ENCODE measurements at places on chromosomes 5 and 9. TPM values are rescaled to one million over a fixed set of nuclear protein-coding genes. Genes with fewer than 3 reads are reported as not detected.

- H3K4me3 ChIP-seq, result no peak overlapping the region
- H3K36me3 ChIP-seq, result no peaks in the 10 kb centered on the region
- no peaks in the 10 kb centered on the region for H3K4me1 ChIP-seq
- DNase-seq, result no peak
- H3K27me3 ChIP-seq, result no peaks in the 10 kb centered on the region
These were observed 27.6 kb upstream of the ATP6V1G1 start for GRCh38 chr9:114559830-114560513.

DNA sequence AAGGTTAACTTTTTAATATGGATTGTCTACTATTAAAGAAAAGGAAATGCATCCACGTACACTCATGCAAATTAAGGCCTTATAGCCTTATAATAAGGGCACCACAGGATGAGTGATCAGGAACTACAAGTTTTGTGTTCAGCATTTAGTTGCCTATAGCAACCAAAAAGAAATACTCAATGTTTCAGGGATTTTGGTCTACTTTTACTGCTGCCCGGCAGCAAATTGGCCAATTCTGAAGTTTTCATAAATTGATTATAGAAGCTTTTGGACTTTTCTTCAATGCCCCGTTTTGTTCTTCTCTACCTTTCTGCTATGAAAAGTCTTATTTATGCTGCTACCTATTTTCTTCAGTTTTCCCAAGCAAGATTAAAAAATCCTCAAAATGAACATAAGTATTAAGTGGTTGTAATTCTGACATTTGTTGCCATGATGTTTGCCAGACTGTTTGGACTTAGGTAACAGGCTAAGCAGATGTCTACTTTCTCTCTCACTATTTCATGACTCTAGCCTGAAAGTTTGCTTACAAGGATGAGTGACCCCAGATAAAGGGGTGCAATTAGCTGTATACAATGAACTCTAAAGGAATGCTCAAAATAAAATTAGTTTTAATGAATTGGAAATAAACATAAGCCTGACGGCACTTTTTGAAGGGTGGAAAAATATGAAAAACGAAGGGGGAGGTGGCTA is 391.5 kb upstream of the DAB2 start:
- DNase-seq, result no peak
- no peak overlapping the region for H3K27ac ChIP-seq
- no peaks in the 10 kb centered on the region for H3K27me3 ChIP-seq

DNA sequence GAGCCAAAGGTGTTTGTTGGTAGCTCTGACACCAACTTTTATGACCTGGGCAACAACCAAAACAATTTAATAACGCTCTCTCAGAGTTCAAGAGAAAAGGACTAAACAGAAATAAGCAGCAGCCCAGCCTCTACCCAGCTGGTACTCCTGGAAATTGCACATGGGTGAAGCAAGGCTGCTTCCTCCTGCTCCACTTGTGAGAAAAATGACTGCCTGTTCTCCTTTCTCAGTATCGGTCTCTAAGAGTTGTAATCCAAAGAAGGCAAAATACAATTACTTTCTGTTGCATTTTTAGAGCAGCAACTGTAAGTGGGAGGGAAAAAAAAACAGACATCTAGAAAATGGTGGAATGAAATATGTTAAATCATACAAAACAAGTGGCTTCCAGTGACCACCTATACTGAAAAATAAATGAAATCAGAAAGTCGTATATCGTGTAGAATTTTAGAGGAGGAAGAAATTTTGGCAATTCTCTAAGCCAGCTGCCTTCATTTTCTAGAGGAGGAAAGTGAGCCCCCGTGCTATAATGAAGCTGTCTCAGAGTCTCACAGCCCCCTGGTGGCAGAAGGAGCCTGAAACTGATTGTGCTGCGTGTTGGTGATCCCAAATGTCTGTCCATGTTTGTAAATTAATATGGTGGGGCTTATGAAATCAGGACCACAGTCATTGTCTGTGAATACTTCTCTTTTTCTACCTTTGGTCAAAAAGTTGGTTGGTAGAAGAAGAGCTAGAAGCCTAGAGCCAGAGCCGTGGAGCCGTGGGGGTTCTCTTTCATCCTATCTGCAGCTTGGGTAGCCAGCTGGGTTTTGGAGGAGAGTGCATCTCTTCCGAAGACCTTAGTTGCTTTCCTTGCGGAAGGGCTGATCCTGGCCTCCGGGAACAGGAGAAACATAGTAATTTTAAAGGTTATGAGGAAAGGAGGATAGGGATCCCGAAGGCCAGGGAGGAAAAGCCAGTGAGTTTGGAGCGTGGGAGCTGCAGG is 139.9 kb downstream of the PIP5K1B start:
- no peaks in the 10 kb centered on the region for H3K4me1 ChIP-seq
- no peaks in the 10 kb centered on the region for H3K27me3 ChIP-seq
- no peak overlapping the region for H3K4me3 ChIP-seq
- no peak overlapping the region for H3K27ac ChIP-seq
- no peaks in the 10 kb centered on the region for H3K36me3 ChIP-seq

CXCL14 gene
- total RNA-seq, result 3.6 TPM

SURF1 gene
- 33.8 TPM for total RNA-seq

CDX1 gene
- 0.16 TPM for total RNA-seq

PCDHGA7 gene
- 1.7 TPM for total RNA-seq

STOM gene
- total RNA-seq, result 34.7 TPM

GRCh38 chr5:165157219-165157618 is 1651.8 kb downstream of the MAT2B start:
- DNase-seq, result no peak
- no peaks in the 10 kb centered on the region for H3K36me3 ChIP-seq
- no peak overlapping the region for H3K4me3 ChIP-seq
- H3K27me3 ChIP-seq, result no peaks in the 10 kb centered on the region

PCDHGA3 gene
- total RNA-seq, result 1.7 TPM

- H3K36me3 ChIP-seq, result no peaks in the 10 kb centered on the region
- H3K4me1 ChIP-seq, result no peaks in the 10 kb centered on the region
- DNase-seq, result no peak
- H3K4me3 ChIP-seq, result no peak overlapping the region
- no peak overlapping the region for H3K27ac ChIP-seq
- no peaks in the 10 kb centered on the region for H3K27me3 ChIP-seq
These were observed 14.2 kb downstream of the CCNJL start for GRCh38 chr5:160298189-160298588.

- H3K36me3 ChIP-seq, result no peaks in the 10 kb centered on the region
- H3K27me3 ChIP-seq, result no peaks in the 10 kb centered on the region
- no peak overlapping the region for H3K4me3 ChIP-seq
- peak; percentile 76 for DNase-seq
- peaks cover 46% of the 10 kb centered on the region for H3K4me1 ChIP-seq
- H3K27ac ChIP-seq, result peak overlapping the region; percentile 6
These were observed 41.3 kb upstream of the ZSWIM6 start for GRCh38 chr5:61290791-61291210.

- H3K27me3 ChIP-seq, result no peaks in the 10 kb centered on the region
- H3K4me3 ChIP-seq, result no peak overlapping the region
- DNase-seq, result no peak
These were observed 57.1 kb downstream of the SLIT3 start for GRCh38 chr5:169243651-169244422.

- H3K27me3 ChIP-seq, result no peaks in the 10 kb centered on the region
- no peak overlapping the region for H3K27ac ChIP-seq
- no peak overlapping the region for H3K4me3 ChIP-seq
- DNase-seq, result no peak
- H3K36me3 ChIP-seq, result peaks cover 56% of the 10 kb centered on the region
These were observed 42.4 kb downstream of the ALDH7A1 start for GRCh38 chr5:126552614-126553013.

DNA sequence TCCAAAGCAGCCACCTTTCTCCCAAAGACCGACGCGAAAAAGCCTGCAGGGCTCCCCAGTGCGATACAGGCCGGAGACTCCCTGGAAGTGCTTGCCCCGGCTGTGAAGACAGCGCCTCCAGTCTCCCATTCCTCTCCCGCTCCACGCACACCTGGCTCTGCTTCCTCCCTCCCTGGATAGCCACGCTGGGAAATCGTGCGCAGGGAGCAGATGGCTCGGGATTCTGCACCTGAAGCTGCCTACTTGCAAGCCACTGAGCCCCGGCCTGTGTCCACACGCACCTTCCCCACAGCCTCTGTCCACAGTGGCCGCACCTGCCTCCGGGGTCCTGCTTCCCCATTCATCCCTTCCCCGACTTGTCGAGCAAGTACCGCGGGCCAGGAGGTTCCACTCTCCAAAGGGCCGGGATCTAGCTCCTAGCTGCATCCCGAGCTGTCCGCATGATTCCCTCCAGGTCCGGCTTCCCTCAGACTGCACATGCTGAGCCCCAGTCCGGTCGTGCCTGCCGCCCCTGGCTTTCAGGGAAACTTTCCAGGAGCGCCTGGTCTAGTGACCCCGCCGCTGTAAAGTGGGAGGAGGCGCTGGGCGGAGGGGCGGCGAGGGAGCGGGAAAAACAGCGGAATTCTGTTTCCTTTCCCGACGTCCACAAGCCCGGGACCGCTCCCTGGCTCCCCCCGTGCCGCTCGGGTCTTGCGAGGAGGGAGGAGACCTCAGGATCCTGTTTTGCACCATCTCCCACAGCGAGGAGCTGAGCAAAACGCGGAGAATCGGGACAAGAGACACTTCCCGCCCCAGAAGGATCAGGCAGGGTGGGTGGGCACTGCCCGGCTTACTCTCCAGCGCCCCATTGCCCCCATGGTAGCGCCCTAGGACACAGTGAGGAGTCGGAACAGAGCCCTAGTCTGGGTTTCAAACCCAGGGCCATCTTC is 2.0 kb downstream of the SEMA6A start:
- H3K27me3 ChIP-seq, result no peaks in the 10 kb centered on the region
- H3K36me3 ChIP-seq, result no peaks in the 10 kb centered on the region
- peak; percentile 68 for DNase-seq
- H3K4me3 ChIP-seq, result peak overlapping the region; percentile 54
- H3K27ac ChIP-seq, result peak overlapping the region; percentile 80
- H3K4me1 ChIP-seq, result no peaks in the 10 kb centered on the region

DNA sequence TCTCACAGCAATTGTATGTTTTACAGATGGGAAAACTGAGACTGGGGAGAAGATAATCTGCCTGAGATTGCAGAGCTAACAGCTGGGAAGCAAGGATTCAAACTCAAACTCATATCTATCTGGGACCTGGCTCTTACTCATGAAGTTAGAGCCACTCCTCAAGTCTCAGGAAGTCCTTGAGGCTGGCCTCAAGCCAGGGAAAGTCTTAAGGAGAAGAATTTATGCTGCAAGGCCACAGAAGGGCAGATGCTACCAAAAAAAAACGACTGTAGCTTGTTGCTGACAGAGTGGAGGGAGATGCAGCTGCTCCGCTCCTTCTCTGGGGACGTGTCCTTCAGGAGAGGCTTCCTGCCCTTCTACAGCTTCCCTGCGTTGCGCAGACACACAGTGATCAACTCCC is 39.8 kb downstream of the BARHL1 start:
- no peak overlapping the region for H3K4me3 ChIP-seq
- DNase-seq, result no peak
- H3K27ac ChIP-seq, result no peak overlapping the region
- H3K4me1 ChIP-seq, result no peaks in the 10 kb centered on the region
- H3K36me3 ChIP-seq, result no peaks in the 10 kb centered on the region

PRDM12 gene
- 0.06 TPM for total RNA-seq

DNA sequence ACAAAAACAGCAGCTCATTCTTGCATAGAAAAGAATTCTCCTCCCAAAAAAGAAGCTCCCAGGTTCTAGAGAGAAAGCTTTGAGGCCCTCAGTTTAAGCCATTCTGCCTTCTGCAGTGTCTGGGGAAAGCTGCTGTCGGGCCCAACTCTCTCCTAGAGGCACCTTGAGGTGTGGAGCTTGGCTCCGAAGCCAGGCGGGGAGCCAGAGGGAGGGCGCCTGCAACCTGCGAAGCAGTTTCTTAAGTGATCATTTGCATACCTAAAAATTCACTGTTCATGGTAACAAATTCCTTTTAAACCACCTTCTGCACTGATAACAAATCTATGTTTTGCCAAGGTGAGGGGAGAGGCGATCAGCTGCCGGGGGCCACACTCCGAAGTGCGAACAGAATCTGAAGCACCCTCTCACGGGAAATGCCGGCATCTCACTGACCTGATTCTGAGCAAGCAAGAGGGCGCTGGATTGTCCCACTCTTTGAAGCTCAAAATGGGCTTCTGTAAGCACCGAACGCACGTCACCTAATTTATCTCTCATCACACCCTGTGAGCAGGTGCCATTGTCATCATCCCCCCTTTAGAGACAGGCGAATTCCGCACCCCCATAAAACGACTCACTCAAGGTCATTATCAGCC is 86.1 kb downstream of the GTF3C4 start:
- H3K36me3 ChIP-seq, result no peaks in the 10 kb centered on the region
- no peak overlapping the region for H3K27ac ChIP-seq
- no peak for DNase-seq
- no peak overlapping the region for H3K4me3 ChIP-seq
- H3K27me3 ChIP-seq, result no peaks in the 10 kb centered on the region
- no peaks in the 10 kb centered on the region for H3K4me1 ChIP-seq

DNA sequence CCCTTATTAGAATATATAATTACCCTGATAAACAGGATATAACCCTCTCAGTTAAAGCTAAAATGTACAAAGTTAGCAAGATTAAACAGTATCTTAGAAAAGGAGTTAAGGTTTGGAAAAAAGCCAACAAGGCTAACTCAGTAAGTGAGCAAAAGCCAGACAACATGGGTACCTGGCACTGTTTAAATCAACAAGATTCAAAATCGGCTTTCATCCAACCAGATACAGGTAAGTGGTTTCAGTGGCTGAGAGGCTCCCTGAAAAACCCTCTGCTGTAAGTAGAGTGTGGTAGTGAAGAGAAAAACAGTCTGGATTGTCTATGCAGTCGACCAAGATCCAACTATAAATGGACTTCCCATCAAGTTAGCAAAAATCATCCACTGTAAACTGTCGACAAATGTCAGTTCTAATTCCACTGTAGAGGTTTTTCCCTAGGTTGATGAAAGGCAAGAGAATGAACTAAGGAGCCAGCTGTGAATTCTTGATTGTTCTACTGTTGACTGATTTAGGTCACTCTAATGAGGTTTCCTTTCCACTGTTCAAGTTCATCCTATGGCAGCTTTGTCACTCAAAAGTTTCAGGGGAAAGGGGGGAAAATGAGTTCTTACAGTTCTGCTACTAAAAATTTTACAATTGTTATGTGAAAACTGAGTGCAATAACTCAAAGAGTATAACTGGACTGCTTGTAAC is 27.3 kb downstream of the ETF1 start:
- no peak overlapping the region for H3K27ac ChIP-seq
- H3K4me3 ChIP-seq, result no peak overlapping the region
- no peak for DNase-seq
- no peaks in the 10 kb centered on the region for H3K27me3 ChIP-seq

DNA sequence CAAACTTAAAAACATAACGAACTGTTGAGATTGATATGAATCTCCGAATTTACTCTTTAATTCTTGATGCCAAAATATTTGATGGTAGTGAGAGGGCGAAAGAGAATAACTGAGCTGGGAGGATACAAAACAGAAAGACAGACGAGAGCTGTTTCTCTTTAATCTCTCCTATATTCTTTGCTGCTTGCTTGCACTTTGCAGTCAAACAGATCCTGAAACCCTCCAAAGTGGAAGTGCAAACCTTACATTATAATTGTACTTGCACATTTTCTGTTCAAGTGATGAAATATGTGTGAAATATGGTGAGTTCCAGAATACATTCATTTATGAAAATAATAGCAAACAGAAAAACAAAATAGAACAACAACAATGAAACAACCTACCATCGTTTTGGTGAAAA is 63.8 kb downstream of the PAM start:
- DNase-seq, result no peak
- no peak overlapping the region for H3K4me3 ChIP-seq
- no peaks in the 10 kb centered on the region for H3K27me3 ChIP-seq

PHYHD1 gene
- 46.1 TPM for total RNA-seq

GRCh38 chr5:74340476-74340875 is 300.1 kb downstream of the ENC1 start:
- H3K27ac ChIP-seq, result no peak overlapping the region
- H3K27me3 ChIP-seq, result no peaks in the 10 kb centered on the region
- DNase-seq, result no peak
- no peak overlapping the region for H3K4me3 ChIP-seq
- H3K36me3 ChIP-seq, result no peaks in the 10 kb centered on the region

Measured in pancreas (tissue), 10 donors.